Fibroblast of skin of back (primary cell): ENCODE measurements at places on chromosomes 7 and 10.
A peak's percentile ranks its signal among the peaks of the same experiment; 100 is the strongest.

GRCh38 chr7:117025891-117026290, 72.6 kb downstream of the ST7 start:
- peak; percentile 77 for DNase-seq

GRCh38 chr10:91511549-91512330, 101.6 kb downstream of the HECTD2 start:
- DNase-seq, result peak; percentile 93

GRCh38 chr7:14144538-14144937, 155.1 kb upstream of the ETV1 start:
- DNase-seq, result no peak

- peak; percentile 33 for DNase-seq
Observed at GRCh38 chr7:12067156-12067831, 143.8 kb upstream of the TMEM106B start.

DNA sequence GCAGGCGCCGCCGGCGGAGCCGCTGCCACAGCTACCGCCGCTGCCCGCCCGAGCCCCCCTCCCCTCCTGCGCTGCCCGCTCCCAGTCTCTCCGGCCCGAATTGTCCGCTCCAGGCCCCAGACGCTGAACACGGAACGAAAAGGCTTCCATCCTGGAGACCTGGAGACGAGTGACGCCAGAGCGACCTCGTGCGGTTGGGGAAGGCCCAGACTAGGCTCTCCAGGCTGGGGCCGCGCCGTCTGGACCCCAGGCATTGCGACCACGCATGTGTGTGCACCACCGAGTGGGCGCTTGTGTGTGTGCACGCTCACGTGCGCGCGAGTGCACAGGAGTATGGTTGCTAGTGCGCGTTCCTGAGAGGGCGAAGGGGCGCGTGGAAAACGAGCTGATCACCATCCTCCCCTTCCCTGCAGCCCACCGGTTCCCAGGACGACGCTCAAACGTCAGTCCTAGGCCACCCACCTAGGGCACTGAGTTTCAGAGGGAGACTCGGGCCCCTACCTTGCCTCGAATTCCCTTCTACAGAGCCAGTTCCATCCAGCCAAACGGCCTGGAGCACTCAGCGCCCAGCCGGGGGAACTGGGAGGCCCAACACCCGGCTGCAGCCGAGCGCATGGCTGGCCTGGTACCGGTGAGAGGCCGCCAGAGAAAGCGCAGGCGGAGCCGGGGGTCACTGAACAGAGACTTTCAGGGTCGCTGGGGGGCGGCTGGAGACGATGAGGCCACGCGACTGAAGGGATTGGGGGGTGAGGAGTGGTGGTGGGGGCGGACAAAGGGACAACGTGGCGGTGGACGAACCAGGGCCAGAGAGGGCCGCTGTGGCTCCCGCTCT, 11.6 kb downstream of the LBX1 start:
- DNase-seq, result peak; percentile 40

DNA sequence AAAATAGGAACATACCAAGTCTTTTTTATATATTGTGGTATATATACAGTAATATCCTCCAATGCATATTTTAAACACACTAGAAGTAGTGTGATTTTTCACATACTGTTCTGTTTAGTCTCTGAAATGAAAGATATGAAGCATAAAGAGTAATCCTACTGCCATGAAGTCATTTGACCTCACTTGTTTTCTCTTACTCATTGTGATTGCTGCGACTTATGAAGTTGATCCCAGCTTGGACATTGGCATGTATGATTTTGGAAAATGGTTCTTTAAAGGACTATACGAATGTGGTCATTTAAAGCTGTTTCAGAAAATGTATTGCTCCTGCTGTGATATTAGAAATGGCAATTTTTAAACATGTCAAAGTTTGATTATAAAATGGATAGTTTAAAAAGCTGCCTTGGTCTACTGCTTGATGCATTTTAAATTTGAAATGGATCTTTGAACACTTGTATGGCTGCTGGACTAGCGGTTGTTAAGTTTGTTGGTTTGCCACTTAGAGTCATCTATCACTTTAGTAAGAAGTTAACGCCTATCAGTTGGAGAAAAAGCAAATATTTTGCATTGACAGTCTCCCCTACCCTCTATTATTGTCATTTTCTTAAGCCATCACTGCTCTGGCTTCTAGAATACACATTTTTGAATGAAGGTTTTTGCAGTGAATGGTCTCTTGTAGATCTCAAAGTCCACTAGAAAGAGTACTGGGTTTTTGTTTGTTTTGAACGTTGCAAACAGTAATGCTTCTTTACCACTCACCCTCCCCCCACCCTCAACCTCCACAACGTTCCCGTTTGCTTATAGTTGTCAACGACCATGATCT, 881 bp upstream of the PCGF5 start:
- peak; percentile 40 for DNase-seq

GRCh38 chr7:144436500-144436899, 33.0 kb upstream of the NOBOX start:
- no peak for DNase-seq

DNA sequence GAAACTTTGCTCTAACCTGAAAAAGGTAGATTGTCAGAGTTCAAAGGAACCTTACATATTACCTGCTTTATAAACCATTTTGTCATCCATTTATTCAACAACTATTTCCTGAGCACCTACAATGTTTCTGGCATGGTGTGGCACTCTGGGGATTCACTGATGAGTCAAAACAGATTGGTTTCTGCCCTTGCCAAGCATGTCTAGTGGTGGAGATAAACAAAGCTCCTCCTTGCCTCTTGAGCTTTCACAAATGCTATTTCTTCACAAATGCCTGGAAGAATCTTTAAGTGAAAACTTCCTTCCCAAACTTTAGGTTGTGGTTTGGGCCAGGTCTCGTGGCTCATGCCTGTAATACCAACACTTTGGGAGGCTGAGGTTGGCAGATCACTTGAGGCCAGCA, 85.1 kb upstream of the RELN start:
- no peak for DNase-seq

DNA sequence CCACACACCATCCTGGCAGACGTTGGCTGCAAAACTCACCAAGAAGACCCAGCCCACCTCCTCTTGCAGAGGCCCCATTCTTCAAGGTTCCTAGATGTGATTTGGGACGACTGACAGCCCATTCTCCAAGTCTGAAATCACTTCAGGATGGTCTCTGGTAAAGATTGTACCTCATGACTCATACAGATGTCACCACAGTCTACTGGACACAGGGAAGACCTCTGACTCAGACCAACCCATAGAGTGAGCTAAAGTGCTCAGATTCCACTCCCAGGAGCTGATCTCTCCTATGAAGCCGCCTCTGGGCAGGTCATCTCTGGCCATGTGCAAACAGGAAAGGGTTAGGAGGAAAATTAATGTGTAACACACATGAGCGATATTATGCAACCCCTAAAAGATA, 102.4 kb upstream of the VWC2 start:
- peak; percentile 0 for DNase-seq

GRCh38 chr7:121204537-121204936, 124.3 kb upstream of the WNT16 start:
- no peak for DNase-seq

DNA sequence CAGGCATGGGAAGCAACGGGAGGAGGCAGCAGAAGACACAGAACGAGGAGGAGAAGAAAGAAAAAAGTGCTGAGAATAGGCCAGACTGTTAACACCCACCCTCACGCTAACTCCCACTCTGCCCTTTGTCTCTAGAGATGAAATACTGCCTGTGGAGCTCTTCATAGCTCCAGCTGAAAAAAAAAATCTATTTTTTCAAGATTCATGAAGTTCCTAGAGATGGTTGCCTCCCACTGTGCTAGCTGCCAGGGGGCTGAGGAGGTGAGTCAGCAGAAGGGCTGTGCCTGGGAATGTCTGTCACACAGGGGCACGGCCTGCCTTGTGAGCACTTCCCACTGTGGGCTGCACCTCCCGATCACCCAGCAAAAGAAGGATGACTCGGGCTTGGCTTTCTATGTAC, 144.5 kb downstream of the RNF216 start:
- DNase-seq, result peak; percentile 97

DNA sequence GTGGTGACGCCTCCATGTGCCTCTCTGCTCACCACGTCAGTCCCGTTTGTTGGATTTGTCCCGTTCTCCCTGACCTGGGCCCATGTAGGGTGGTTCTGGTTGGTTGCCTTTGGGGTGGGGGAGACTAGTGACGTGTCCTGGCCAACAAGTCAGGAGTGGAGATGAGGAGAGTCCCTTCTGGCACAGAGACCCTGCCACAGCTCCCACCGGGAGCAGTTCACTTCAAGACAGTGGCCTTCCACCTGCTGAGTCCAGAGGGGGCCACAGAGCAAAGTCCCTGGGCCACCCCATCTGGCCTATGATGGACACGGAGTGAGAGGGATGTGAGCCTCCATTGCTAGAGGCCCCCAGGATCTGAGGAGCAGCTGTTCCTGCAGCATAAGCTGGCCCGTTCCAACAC, 405.6 kb downstream of the TCERG1L start:
- DNase-seq, result no peak
